Fibroblast of villous mesenchyme (primary cell): ENCODE measurements at places on chromosomes 4 and X.

GRCh38 chr4:122968227-122968812 is 45.9 kb upstream of the NUDT6 start:
- DNase-seq: peak; percentile 11

DNA sequence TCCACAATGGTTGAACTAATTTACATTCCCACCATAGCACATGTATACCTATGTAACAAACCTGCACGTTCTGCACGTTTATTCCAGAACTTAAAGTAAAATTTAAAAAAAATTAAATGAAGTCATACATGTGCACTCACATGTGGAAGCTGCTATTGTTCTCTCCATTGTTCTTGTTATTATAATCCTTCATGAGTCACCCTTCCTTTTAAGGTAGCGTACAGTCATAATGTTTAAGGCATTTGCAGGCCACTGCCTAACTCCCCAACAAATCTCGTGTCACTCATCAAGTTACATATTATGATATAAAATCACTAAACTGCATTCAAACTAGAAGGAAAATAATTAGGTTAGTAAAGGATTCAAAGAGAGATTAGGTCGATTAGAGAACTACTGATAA is 63.6 kb downstream of the SLC7A11 start:
- no peak for DNase-seq

- no peak for DNase-seq
Observed at GRCh38 chr4:154961263-154961662, 180.2 kb downstream of the RBM46 start.

DNA sequence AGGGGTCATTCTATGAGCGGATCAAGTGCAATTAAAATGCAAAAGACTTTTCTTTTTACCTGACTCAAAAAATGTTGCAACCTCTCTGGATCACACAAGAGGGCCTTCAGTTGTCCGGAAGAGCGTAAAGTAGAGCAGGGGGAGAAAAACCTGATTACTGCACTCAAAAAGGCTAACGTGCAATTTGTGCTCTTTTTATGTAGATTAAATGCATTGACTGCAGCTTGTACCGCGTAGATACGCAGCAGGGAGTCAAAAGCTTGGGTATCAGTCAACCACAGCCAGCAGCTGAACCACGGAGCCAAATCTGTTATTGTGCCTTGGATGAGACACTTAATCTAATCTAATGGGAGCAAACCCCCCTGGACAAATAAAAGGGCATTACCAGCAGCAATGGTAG is 107.3 kb upstream of the RAI2 start:
- no peak for DNase-seq

DNA sequence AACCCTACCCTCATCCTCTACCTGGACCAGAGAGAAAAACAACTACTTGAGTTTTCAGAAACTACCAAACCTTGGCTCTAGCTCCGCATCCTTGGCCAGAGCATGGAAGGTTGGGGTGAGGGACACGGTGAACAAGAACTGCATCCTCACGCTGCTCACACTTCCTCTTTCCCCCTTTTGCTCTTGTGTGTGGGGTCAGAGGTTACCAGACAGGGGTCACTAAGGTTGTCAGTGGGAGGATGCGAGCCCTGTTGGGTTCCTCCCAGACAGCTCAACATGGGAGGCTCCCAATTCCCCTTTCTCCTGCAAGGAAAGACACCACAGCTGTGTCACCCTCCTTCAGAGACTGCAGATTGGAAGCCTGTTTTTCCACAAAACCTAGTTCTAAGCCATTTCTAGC is 5.5 kb upstream of the ZXDB start:
- no peak for DNase-seq

DNA sequence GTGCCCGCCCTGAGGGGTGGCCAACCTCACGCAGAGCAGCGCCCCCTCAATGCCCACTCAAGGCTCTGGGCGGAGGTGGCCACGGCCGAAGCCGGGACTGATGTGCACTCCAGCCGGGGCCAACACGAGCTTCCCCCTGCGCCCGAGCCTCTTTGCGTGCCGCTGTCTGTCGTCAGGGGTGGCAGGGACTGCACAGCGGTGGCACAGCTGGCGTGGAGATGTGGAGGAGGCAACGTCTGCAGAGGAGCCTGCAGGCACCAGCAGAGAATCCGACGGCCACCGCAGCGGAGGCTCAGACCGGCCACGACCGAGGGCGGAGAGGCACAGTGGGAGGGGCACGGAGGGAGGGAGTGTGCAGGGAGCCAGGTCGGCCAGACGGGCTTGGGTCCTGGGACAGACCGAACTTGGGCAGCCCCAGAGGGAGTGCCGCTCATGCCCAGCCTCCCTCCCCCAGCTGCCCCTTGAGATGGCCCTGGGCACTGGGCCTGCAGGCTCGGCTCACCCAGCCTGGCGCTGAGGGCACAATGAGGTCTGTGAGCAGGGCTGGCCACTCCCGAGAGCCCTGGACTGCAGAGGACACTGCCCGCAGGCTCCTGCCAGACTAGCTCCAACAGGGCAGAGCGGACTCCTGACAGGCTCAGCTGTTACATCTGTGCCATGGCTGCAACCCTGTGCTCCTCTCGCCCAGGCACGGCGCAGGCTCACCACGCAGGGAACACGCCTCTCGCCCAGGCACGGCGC is 46.5 kb upstream of the CPLX1 start:
- no peak for DNase-seq

DNA sequence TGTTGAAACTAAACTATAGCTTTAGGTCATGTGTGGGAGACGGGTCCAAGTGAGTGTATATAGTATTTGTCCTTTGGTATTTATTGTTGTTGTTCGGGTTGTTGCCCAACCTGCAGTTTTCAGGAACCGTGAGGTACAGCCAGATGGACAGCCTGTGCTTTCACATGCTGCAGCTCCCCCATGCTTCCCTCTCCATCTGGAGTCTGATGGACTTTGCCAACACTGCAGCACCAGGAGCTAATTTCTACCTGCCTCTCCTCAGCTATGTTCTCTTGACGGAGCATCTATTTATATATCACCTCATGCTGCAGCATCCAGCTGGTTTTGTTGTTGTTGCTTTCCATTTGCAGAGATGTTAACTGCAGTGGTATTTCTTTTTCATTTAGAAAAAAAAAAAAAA is 80.1 kb downstream of the TLL1 start:
- DNase-seq: no peak

GRCh38 chr4:33063241-33063640 is 2343.1 kb downstream of the PCDH7 start:
- DNase-seq: peak; percentile 38

DNA sequence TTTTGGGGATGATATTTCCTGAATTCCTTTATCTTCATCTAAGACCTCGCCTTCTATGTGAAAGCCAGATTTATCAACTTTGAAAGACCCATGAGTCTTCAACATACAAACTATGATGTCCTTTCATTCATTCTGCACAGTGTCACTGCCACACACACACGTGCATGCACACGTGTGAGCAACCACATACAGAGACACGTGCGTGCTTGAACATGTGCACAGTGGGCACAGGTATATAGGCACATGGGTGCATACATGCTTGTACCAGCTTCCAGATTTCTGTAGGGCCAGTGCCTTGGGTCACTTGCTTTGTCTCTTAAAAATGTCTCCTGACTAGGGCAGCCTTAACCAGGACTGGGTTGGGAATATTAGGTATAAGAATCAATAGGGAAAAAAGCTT is 49.1 kb upstream of the RBPJ start:
- no peak for DNase-seq

DNA sequence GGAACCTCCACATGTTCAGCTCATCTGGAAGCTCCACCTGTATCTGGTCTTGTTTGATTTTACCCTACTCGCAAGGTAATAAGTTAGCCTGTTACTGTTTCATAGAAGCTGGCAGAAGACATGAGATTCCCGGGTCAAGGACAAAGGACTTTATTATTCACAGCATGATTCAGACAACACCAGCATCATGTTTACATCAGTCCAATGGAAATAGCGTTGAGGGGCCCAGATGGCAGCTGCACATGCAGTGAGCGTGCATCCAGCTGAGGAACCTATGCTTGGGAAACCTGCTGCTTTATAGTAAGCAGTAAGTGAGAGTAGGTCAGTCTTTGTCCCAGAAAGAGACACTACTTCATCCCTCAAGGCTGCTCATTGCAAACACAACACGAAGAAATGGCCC is 19.8 kb downstream of the TSPAN5 start:
- DNase-seq: no peak

- no peak for DNase-seq
Observed at GRCh38 chr4:784401-785331, 41.3 kb downstream of the CPLX1 start.

- peak; percentile 11 for DNase-seq
Observed at GRCh38 chr4:110742143-110742542, 119.3 kb upstream of the PITX2 start.
